Left lobe of liver (tissue), 2 donors: ENCODE measurements at places on chromosomes 7 and 10. TPM values are rescaled to one million over a fixed set of nuclear protein-coding genes. Genes with fewer than 3 reads are reported as not detected.

The SH3PXD2A gene
- 43.5 TPM for total RNA-seq

The KLF14 gene
- total RNA-seq, result not detected

The AKR1D1 gene
- total RNA-seq, result 206 TPM

The PTF1A gene
- total RNA-seq, result not detected

The ZNF438 gene
- total RNA-seq, result 1.9 TPM

The ANXA8L1 gene
- 0.86 TPM for total RNA-seq

The CLEC2L gene
- total RNA-seq, result not detected

The TMEM213 gene
- total RNA-seq, result not detected

The ATP5MK gene
- total RNA-seq, result 154 TPM

The WNT16 gene
- total RNA-seq, result not detected

The XRCC2 gene
- 0.18 TPM for total RNA-seq

DNA sequence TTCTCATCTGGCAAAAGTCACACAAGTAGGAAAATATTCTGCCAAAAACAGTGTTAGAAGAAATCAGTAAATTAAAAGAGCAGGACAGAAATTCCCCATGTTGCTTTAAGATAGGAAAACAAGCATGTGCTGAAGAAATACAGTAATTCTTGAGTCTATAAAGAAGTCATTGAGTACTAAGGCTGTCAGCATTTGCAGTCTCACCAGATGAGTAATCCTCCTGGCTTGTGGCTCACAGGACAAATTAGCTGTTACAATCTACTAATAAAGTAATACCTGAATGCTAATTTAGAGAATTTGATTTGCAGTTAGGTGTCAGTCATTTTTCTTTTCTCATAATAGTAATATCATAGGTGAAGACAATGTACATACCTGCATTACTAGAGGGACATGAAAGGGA lies 1158.9 kb upstream of the CELF2 start:
- no peak for DNase-seq

- no peak for DNase-seq
These were observed 33.4 kb downstream of the VWDE start for GRCh38 chr7:12370249-12370648.

- DNase-seq, result no peak
These were observed 4.7 kb downstream of the DLX6 start for GRCh38 chr7:97009753-97010732.

DNA sequence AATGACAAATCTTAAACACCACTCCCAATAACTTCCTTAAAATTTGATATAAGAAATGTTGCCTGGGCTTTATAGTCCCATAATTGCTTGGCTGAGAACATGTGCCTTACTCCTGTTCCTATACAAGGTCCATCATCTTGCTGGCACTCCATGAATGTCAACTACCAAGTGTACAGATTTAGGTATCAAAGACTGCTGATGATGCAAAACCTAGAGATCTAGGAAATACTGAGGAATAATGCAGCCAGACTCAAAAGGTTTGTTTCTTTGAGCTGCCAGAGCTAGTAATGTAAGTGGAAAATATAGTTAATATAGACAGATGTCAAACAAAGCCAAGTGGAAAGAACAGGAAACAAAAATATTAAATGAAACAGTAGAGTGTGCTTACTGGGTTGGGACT lies 121.1 kb downstream of the DYNC1I1 start:
- DNase-seq, result no peak

GRCh38 chr10:133592716-133593115 lies 27.3 kb upstream of the SYCE1 start:
- DNase-seq, result no peak

DNA sequence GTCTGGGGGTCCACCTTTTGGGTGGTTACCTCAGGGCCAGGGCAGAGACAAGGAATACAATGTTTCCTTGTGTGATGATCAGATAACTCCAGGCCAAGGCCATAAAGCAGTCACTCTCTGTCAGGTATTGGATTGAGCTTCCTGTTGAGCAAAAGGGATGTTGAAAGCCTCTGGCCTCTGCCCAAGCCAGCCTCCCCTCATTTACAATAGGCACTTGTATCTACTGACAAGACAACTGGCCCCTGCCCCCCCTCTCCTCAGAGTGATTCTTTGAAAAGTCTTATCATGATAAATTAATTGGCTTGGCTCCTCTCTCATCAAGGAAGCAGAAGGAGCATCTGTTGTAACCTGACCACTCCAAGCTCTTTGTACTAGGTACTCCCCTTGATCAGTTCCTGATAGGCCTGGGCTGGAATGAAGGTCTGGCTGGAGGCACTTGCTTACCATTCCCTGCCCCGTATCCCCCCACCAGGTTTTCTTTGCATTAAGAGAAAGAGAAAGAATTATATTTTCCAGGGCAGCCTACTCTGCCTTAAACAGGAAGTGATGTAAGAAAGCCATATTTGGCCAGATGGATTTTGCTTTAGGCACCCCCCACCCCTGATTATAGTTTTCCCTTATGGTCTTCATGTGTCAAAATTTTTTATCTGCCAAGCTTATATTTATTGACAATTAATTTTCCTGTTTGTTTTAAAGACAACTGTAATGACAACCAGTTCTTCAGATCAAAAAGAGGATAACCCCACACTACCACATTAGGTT lies 42.1 kb upstream of the HPS1 start:
- no peak for DNase-seq

- DNase-seq, result no peak
These were observed 54.0 kb downstream of the RAPGEF5 start for GRCh38 chr7:22302951-22303423.

- DNase-seq, result no peak
These were observed 109.6 kb downstream of the CYTH3 start for GRCh38 chr7:6162650-6163366.

GRCh38 chr7:27351137-27351536 lies 108.5 kb downstream of the EVX1 start:
- no peak for DNase-seq

DNA sequence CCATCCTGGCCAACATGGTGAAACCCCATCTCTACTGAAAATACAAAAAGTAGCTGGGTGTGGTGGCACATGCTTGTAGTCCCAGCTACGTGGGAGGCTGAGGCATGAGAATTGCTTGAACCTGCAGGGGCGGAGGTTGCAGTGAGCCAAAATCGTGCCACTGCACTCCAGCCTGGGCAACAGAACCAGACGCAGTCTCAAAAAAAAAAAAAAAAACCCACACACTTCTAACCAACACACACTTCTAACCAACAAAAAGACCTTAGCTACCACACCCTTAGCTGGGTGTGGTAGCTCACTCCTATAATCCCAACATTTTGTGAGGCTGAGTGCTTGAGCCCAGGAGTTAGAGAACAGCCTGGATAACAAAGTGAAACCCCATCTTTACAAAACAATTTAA lies 33.9 kb upstream of the SPOCK2 start:
- no peak for DNase-seq

GRCh38 chr7:73976761-73977618 lies 51.0 kb upstream of the ELN start:
- no peak for DNase-seq

DNA sequence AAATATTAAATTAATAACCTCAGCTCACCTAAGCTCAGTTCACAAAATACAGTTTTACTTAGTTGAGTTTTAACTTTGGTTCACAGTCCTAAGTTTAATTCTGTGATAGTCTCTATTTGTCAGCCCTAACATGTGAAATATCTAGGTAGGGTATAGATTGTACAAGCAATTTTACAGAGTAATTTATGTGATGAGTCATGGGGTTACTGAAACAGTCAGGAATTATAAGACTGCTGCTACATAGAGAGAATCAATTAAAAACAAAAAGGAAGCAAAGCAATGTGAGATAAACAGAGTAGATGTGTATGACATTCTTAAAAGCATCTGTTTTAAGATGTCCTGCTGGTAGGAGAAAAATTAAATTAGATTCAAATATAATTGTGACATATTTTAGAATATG lies 1018.2 kb upstream of the KCND2 start:
- no peak for DNase-seq

DNA sequence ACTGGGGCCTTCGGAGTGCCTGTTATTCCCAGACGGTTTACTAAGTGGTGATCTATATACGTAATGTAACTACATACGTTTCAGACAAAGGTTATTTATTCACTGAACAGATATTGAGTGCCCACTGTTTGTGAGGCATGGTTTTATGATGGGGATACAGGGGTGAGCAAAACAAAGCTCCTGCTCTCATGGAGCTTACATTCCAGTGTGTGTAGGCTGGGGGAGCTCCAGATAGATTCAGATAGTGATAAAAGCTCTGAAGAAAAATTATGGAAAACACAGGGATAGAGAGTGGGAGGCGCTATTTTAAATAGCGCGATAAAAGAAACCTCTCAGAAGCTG lies 466 bp upstream of the DNAJB12 start:
- no peak for DNase-seq

DNA sequence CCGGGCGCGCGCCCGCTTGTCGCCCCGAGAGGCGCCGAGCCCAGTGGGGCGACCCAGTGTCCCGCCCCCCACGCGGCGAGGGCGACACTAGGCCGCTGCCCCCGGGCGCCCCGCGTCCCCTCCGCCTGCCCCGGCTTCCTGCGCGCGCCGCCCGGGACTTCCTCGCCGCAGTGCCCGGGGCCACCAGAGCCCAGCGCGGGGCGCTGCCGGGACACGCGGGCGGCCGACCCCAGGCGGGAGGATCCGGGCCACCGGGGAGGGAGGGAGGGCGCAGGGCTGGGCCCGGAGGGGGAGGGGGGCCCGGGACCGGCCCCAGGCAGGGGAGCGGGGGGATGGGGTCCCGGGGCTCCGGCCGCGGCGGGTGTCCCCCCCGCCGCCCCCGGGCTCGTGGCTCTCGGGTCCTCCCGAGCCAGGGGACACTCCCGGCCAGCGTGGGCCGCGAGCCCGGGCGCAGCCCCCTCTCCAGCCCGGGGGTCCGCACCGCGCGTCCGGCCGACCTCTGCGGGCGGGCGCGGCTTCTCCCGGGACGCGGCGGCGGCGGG lies 435 bp upstream of the PWWP2B start:
- no peak for DNase-seq

DNA sequence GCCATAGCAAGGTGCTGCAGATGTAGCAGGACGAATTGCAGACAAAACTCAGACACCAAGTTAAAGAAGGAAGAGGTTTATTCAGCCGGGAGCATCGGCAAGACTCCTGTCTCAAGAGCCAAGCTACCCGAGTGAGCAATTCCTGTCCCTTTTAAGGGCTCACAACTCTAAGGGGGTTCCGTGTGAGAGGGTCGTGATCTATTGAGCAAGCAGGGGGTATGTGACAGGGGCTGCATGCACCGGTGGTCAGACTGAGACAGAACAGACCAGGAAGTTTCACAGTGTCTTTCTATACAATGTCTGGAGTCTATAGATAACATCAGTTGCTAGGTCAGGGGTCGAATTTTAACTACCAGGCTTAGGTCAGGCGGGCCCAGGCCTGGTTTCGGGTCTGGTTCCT lies 222.0 kb upstream of the C7orf33 start:
- no peak for DNase-seq

- no peak for DNase-seq
These were observed 25.7 kb upstream of the FAM133B start for GRCh38 chr7:92615861-92616260.

- no peak for DNase-seq
These were observed 65.3 kb downstream of the GFRA1 start for GRCh38 chr10:116207690-116208089.

DNA sequence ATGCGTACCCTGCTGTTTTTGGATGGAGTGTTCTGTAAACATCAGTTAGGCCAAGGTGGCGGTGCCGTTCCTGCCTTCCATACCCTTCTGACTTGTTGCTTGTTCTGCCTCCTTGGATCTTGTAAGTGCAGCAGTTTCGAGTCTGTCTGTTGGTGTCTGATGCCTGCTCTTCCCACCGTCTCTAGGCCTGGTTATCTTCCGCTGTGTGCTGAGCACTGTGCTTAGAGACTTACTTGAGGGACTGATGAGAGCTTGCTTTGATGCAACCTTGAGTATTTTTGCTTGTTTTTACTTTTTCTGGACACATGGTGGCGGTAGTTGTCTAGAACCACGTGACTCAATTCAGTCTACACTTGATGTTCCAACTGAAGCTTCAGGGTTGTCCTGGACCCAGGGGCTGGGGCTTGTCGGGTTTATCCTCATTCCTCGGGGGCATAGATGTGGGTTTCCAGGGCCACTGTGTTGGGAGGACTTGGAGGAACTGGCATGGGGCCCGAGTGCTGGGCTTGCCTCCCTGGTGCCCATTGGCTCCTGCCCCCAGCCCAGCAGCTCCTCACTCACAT lies 14.4 kb upstream of the SPRN start:
- peak; percentile 51 for DNase-seq

- no peak for DNase-seq
These were observed 66.3 kb upstream of the KLF6 start for GRCh38 chr10:3850999-3851937.

- DNase-seq, result no peak
These were observed 277.1 kb upstream of the KLF6 start for GRCh38 chr10:4062072-4062471.

DNA sequence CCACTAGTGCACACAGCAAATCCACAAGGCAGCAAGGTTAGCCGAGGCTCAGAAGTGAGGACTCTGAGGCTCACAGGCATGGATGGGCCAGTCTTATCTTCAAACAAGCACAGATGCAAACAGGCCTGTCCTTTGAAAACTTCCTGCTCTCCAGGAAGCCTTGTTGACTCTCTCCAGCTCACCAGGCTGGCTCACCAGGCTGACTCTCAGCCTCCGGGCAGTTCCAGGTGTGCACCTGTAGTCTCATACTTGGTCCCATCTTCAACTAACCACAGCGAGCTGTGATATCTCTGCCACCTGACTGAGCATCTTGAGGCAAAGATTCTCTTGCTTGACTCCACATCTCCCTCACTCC lies 173.9 kb upstream of the ZMIZ1 start:
- DNase-seq, result no peak

GRCh38 chr10:125455431-125455830 lies 227.5 kb downstream of the TEX36 start:
- DNase-seq, result no peak

DNA sequence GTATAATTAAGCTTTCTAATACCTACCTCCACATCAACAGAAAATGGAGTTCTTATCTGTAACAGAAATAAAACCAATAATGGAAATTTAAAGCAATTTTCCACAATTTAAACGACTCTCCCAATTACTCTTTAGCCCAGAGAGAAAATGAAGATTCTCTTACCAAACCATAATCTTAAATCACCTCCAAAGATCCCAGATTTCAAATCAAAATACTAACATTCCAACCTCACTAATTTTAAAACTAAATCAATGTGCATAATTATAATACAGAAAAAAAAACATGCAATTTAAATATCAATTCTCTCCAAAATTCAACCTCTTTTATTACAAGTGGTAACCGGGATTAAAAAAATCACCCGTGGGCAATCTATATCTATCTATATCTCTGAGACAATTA lies 1.5 kb downstream of the HERC4 start:
- no peak for DNase-seq

DNA sequence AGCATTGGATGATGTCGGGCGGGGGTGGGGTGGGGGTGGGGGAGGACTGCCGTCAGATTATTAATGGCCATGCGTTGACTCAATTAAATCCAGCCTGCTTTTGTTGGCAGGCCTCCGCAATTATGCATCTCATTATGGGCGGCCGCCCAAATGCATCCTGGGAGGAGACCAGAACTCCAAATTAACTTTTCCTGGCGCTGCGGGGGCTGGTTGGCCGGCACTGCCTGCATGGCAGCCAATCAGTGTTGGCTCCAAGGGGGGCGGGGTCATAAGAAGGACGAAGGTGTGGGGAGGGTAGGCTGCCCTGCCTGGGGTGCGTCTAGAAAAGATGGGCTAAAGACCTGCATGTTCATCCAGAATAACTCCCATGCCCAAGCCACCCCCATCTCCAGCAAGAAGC lies 83.9 kb upstream of the PAX2 start:
- DNase-seq, result no peak

GRCh38 chr7:55572378-55573233 lies at the start of gene VOPP1:
Gene VOPP1 (minus strand): TSS chr7:55572502. CDS start chr7:55572324, 178 bp downstream.
- DNase-seq, result peak; percentile 69

- DNase-seq, result no peak
These were observed 49.6 kb downstream of the CYCS start for GRCh38 chr7:25075459-25075858.

- DNase-seq, result no peak
These were observed 73.4 kb downstream of the SGMS1 start for GRCh38 chr10:50550291-50550839.
